ENCODE measurements at places on chromosomes 1 and 21.

- DNase-seq, result no peak
These were observed 11.9 kb downstream of the ECE1 start for GRCh38 chr1:21278208-21278859.

DNA sequence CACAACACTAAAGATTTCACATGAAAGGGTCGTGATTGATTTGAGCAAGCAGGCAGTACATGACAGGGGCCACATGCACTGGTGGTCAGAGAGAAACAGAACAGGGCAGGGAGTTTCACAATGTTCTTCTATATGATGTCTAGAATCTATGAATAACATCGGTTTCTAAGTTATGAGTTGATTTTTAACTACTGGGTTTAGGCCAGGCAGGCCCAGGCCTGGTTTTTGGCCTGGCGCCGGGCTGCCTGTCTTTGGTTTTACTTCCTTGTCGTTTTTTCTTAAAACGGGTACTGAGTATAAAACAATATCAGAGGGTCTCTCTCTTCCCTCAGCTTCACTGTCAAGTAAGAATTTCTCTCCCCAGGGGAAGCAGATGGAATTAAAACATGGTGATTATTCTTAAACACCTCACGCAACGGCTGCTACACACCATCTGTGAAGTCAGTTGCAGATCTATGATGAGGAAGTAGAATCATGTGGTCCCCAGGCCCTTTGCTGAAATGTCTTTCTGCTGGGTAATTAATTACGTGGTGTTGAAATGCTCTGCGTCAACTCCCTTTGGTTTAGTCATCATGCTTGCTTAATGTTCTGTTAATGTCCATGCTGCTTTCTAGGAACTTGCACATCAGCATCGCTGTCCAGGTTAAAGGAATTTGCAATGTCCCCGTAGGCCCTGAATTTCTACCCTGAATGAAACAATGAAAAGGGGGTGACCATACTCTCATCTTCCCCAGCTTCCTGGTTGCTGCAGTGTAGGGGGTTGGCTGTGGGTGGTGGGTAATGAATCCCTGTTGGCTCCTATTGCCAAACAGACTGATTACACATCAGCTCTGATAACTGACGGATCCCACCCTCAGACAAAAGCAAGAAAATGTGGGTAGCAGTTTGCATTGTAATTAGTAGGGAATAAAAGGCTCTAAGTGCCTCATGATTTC lies 70.3 kb downstream of the SERINC2 start:
- no peak for DNase-seq

- no peak for DNase-seq
These were observed 430.9 kb downstream of the LMO4 start for GRCh38 chr1:87759421-87760087.

GRCh38 chr1:156480411-156481192 lies 20.0 kb downstream of the MEF2D start:
- peak; percentile 64 for DNase-seq

DNA sequence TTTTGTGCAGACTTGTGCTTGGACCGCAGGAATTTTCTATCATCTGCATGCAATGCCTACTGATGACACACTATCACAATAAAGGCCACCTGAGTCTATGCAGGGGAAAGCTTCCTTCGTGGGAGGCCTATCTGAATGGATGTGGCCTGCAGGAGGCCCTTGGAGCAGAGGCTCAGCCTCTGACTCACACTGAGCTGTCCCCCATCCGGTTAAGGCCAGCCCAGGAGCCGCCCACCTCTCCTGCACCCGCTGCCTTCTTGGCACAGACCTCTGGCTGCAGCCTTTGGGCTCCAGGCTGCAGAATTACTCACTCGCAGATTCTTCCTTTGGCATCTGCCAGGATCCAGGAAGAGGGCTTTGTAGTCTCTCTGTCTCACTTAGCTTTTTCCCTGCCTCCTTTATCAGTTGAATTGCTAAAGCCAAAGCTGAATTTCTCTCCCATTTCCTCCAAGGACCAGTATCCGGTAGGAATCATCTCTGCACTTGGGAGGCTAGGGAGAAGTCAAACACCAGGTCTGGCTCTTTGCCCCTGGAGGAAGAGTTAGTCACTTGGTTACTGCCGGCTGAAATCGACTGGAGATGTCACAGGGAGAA lies 65.1 kb upstream of the JUN start:
- no peak for DNase-seq

GRCh38 chr1:204979891-204980649 lies 62.9 kb upstream of the CNTN2 start:
- no peak for DNase-seq

DNA sequence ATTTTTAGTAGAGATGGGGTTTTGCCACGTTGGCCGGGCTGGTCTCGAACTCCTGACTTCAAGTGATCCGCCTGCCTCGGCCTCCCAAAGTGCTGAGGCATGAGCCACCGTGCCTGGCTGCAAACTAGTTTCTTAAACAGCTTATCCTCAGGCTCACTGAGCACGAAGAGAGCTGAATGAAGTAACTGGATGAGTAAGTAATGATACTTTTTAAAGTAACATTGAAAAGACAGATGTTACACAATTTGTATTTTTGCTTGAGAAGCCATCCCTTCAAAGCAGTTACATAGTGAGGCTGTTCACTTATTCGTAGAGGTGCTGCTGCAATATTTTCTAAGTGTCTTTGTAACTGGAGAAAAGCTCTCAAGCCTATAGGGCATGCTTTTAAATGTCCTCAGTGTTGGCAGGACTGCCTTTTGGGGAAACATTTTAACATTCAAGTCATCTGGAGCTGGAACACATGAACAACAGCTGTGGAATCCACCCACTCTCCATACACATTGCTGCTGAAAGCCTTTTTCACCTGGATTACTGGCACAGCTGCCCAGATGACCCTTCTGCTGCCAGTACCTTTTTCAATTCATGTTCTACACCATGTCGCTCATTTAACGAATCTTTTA lies 2.7 kb upstream of the YBX1 start:
- no peak for DNase-seq

DNA sequence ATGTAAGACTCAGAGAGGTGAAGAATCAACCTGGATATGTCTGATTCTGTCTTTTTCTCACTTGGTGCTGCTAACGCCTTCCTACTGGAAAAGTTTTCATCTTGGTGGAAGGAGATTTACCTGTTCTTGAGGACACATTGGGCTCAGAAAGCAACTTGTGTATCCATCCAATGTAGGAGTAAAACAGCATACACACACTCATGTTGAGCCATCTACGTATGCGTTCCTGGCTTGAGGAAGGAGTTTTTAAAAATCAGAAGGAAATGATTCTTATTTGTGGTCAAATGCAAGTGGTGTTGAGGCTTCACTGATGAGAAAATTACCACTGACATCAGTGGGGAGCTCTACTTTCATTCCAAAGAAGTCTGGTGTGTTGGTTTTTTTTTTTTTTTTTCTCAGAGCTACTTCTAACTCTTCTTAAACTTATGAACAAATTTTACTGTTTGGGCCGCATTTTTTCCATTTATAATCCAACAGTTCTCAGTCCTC lies 25.6 kb downstream of the XCL2 start:
- DNase-seq, result no peak
